Tibial nerve (tissue), 4 donors: ENCODE measurements at places on chromosomes 13 and 19. TPM values are rescaled to one million over a fixed set of nuclear protein-coding genes. Genes with fewer than 3 reads are reported as not detected.

The LILRB3 gene
- total RNA-seq: 8.2 TPM

GRCh38 chr19:51802775-51803174, 7.8 kb downstream of the FPR3 start:
- DNase-seq: no peak
- H3K27me3 ChIP-seq: no peaks in the 10 kb centered on the region
- no peaks in the 10 kb centered on the region for H3K36me3 ChIP-seq
- no peak overlapping the region for H3K27ac ChIP-seq
- H3K4me3 ChIP-seq: no peak overlapping the region
- no peaks in the 10 kb centered on the region for H3K4me1 ChIP-seq

The SYNE4 gene
- total RNA-seq: 0.98 TPM

The ZNF607 gene
- 14.1 TPM for total RNA-seq

The CATSPERD gene
- total RNA-seq: not detected

The KCTD12 gene
- total RNA-seq: 148 TPM

GRCh38 chr13:99812625-99813024, 158.9 kb downstream of the ZIC5 start:
- DNase-seq: no peak
- no peak overlapping the region for H3K4me3 ChIP-seq
- H3K36me3 ChIP-seq: no peaks in the 10 kb centered on the region
- H3K4me1 ChIP-seq: no peaks in the 10 kb centered on the region

- no peaks in the 10 kb centered on the region for H3K27me3 ChIP-seq
- no peak overlapping the region for H3K4me3 ChIP-seq
- H3K36me3 ChIP-seq: peaks cover 40% of the 10 kb centered on the region
- DNase-seq: no peak
Measured at GRCh38 chr13:50970956-50971355, 61.4 kb downstream of the RNASEH2B start.

- H3K36me3 ChIP-seq: no peaks in the 10 kb centered on the region
- H3K27ac ChIP-seq: no peak overlapping the region
- H3K27me3 ChIP-seq: no peaks in the 10 kb centered on the region
- no peak overlapping the region for H3K4me3 ChIP-seq
Measured at GRCh38 chr19:50844296-50844935, 10.3 kb upstream of the KLK3 start.

DNA sequence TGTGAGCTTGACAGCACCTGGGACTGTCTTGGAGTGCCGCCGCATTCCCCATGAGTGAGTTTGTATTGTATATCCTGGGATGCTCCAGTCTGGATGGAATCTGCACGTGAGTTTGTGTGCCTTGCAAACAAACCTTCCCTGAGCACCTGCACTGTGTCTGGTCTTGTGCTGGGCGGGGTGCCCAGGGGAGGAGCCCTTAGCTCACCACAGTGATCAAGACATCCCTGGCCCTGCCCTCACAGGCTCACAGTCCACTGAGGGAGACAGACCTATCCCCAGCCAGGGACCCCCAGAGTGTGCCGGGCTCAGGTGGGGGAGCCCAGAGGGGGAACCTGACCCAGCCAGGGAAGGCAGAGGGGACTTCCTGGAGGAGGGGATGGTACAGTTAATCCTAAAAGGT, 1.7 kb upstream of the BCAM start:
- no peaks in the 10 kb centered on the region for H3K27me3 ChIP-seq
- H3K4me1 ChIP-seq: no peaks in the 10 kb centered on the region
- H3K4me3 ChIP-seq: no peak overlapping the region
- H3K36me3 ChIP-seq: no peaks in the 10 kb centered on the region

DNA sequence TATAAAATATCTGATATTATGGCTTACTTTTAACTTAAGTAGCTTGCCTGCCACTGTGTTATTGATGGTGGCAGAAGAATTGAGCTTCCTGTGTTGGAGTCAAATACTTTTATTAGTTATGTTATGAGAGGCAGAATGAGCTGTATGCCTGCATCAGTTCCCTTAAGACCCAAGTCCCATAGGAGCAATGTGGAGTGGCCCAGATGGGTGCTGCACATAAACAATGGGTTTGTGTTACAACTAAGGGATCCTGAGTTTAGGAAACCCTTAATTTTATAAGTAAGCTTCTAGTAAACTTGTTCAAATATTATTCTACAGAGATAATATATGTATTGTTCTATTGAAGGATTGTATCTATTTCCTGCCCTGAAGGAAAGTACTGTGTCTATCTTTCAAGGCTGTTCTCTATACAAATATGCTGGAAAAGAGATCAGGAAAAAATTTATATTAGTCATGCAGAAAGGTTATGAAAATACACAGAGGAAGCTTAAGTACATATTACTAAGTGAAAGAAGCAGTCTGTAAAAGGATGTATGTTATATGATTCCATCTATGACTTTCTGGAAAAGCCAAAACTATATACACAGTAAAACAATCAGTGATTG, 2018.0 kb upstream of the PCDH20 start:
- no peaks in the 10 kb centered on the region for H3K27me3 ChIP-seq
- no peaks in the 10 kb centered on the region for H3K4me1 ChIP-seq
- H3K27ac ChIP-seq: no peak overlapping the region
- no peak for DNase-seq
- H3K4me3 ChIP-seq: no peak overlapping the region

GRCh38 chr13:43573361-43573740, 213.4 kb downstream of the ENOX1 start:
- no peaks in the 10 kb centered on the region for H3K36me3 ChIP-seq
- H3K27me3 ChIP-seq: no peaks in the 10 kb centered on the region
- no peak for DNase-seq
- H3K27ac ChIP-seq: no peak overlapping the region
- H3K4me1 ChIP-seq: peaks cover 7% of the 10 kb centered on the region

The LCP1 gene
- total RNA-seq: 20.9 TPM

The ERICH4 gene
- total RNA-seq: not detected

GRCh38 chr13:73107970-73108369, 49.2 kb downstream of the KLF5 start:
- DNase-seq: no peak
- no peak overlapping the region for H3K4me3 ChIP-seq
- H3K27me3 ChIP-seq: no peaks in the 10 kb centered on the region
- no peaks in the 10 kb centered on the region for H3K4me1 ChIP-seq
- H3K27ac ChIP-seq: no peak overlapping the region

GRCh38 chr13:48775285-48775684, 121.6 kb downstream of the CYSLTR2 start:
- H3K4me3 ChIP-seq: no peak overlapping the region
- no peak for DNase-seq
- H3K36me3 ChIP-seq: no peaks in the 10 kb centered on the region
- no peaks in the 10 kb centered on the region for H3K4me1 ChIP-seq

- no peak overlapping the region for H3K27ac ChIP-seq
- H3K27me3 ChIP-seq: no peaks in the 10 kb centered on the region
- no peak for DNase-seq
- no peak overlapping the region for H3K4me3 ChIP-seq
- H3K4me1 ChIP-seq: peaks cover 12% of the 10 kb centered on the region
Measured at GRCh38 chr13:39144391-39144790, 106.1 kb downstream of the NHLRC3 start.

- H3K27me3 ChIP-seq: no peaks in the 10 kb centered on the region
- no peaks in the 10 kb centered on the region for H3K4me1 ChIP-seq
- no peak for DNase-seq
- no peak overlapping the region for H3K4me3 ChIP-seq
- H3K27ac ChIP-seq: no peak overlapping the region
- no peaks in the 10 kb centered on the region for H3K36me3 ChIP-seq
Measured at GRCh38 chr13:92097337-92097903, 699.0 kb downstream of the GPC5 start.

DNA sequence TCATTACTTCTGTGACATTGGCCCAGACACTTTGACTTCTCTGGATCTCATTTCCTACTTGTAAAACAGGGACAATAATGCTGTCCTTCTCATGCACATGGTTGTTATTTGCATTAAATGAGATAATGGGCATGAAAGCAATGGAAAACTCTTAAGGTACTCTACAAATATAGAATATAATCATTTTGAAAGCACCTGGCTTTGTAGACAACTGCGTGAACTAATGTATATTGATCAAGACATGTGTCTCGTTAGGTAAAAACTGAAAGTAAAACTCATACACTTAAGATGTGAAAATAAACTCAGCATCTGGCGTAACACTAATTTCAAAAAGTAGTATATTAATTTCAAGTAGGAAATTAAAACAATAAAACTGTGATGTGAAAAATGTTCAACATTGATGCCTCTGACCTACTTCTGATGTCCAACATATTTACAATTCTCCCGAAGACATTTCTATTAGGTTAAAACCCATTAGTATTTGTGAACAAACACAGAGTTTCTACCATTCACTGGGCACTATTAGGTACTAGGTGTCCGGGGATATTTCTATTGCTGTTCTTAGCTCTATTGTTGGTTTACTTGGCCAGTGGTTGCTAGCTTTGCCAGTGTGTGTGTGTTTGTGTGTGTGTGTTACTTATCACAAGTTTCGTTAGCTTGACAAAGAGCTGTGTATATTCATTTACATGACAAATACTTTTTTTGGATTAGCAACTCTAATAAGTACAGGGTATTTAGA, 220.5 kb downstream of the KCNRG start:
- no peaks in the 10 kb centered on the region for H3K27me3 ChIP-seq
- no peaks in the 10 kb centered on the region for H3K36me3 ChIP-seq
- DNase-seq: no peak
- no peak overlapping the region for H3K4me3 ChIP-seq
- H3K4me1 ChIP-seq: peaks cover 7% of the 10 kb centered on the region
